ENCODE measurements at places on chromosomes 11 and 22.

GRCh38 chr11:6925636-6926207 lies 504 bp upstream of the ZNF215 start:
- peak; percentile 55 for DNase-seq

DNA sequence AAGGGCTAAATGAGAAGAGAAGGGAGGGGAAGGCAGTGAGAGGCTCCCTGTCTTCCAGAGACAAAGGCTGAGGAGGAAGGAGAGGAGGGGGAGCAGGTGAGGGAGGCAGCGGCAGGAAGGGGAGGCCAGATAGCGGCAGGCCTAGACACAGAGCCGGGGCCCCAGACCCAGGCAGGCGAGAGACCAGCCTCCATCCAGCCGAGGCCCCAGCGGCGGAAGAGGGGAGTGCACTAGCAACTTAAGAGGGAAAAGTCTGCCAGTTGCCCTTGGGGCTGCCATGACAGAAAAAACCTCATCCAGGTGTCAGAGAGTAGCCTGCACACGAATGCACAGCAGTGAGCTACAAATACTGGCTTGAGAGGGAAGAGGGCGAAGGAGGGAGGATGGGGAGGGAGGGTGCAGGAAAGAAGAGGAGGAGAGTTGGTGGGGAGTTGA lies 46.7 kb downstream of the IGLL1 start:
- no peak for DNase-seq

- DNase-seq: peak; percentile 34
Observed at GRCh38 chr22:43313244-43313889, 29.8 kb downstream of the SCUBE1 start.

DNA sequence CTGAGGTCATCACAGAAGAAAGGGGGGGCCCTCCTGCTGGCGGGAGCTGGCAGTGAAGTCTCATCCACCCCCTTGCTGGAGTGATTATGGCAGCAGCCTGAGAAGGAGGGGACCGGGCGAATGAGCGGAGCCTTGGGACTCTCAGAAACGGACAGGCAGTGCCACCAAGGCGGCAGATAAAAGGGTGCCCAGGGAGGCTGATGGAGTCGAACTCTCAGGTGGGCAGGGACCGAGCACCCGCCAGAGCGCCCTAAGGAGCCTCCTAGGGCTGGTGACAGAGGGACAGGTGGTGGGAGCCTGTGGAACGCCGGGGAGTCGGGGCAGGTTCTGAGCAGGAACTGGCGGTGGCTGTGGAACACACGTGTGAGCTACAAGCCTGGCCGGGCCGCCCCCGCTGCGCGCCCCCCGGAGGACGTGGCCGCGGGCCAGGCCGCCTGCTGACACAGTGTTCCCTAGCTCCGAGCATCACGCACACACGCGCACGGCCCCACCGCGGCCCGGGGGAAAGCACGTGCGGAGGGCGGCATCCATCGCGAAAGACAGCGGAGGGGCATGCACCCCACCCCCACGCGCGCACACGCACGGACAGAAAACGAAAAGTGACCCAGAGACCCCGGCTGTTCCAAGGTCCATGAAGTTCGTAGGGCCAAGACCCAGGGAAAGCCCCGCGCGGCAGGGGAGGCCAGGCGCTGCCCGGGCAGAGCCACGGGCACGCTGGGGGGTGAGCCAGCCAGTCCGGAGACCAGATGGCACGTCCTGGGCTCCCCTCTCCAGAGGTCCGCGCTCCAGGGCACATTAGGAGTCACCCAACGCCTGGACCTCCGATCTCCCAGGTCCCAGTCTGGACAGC lies 1.0 kb downstream of the VWCE start:
- DNase-seq: no peak
